SJSA1 (cell line): ENCODE measurements at places on chromosomes 7 and 10. TPM values are rescaled to one million over a fixed set of nuclear protein-coding genes. Genes with fewer than 3 reads are reported as not detected.

DNA sequence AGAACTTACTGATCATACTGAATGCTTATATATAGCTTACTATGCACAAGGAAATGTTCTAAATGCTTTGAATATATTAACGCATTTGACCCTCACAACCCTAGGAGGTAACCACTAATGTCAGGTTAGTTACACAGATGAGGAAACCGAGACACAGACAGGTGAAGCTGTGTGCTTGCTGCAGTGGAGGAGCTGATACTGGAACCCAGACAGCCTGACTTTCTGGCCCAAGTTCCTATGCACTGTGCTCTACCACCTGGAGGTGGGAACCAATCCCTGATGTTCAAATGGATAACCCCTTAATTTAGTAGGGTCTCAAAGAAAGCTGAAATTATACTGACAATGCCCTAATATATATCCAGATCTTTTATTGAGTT lies 119.6 kb downstream of the SORBS1 start:
- DNase-seq: no peak

- no peak for DNase-seq
Measured at GRCh38 chr7:148537435-148537834, 53.1 kb upstream of the C7orf33 start.

DNA sequence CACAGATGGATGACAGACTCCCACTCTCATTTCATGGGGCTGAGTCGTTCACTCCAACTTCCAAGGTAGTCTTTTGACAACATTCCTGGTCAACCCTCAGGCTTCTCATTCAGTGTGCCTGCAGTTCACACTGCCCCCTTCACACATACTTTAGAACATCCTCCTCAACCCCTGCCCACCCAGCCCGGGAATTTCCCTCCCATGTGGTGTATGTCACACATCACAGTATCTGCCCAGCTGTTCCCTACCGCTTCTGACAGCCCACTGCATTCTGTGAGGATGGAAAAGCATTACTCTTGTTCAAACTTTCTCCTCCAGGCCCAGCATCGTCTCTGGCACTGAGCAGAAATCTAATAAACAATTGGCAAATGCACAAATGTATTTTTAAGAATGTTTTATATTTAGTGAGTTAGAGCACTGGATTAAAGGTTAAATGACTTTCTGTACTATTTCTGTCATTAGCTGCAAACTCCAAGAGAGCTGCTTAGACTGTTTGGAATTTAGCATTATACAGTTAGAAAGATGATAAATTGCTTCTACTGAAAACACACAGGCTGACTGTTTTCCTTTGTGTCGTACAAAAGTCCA lies 110.4 kb downstream of the SFMBT2 start:
- no peak for DNase-seq

GRCh38 chr10:109953766-109954165 lies 30.5 kb upstream of the XPNPEP1 start:
- DNase-seq: no peak

DNA sequence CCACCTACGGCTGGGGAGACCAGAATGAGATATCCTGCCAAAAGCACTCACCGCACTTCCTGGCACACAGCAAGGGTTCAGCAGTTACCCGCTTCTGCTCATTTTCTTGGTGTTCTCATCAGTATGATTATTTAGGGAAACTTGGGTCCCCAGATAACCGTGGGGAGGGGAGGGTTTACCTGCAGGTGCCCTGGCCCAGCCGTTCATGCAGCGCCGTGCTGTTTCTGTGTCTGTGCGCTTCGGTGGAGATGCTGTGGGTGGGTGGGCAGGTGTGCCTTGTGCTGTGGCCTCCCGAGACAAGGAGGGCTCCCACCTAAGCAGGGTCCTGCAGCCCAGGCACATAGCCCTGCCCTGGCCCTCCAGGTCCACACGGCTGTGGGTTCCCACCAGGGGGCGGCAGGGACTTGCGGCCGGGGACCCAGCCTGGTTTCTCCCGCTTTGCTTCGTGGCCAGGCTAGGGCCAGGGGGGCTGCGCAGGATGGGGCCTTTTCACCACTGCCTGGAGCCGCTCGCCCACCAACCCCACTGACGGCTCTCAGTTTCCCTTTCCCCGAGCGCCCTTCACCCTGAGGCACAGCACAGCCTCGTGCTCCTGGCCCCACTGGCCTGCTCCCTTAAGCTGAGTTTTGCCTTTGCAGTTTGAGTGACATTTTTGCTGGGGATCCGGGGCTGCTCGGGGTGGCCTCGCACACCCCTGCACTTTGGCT lies 78.5 kb downstream of the LHPP start:
- no peak for DNase-seq

GRCh38 chr10:11218395-11218794 lies 200.7 kb downstream of the CELF2 start:
- no peak for DNase-seq

- DNase-seq: no peak
Measured at GRCh38 chr7:78939669-78940068, 513.8 kb downstream of the MAGI2 start.

- DNase-seq: no peak
Measured at GRCh38 chr10:95467162-95467599, 94.0 kb downstream of the SORBS1 start.

- no peak for DNase-seq
Measured at GRCh38 chr7:30863706-30864035, 48.0 kb upstream of the AQP1 start.

DNA sequence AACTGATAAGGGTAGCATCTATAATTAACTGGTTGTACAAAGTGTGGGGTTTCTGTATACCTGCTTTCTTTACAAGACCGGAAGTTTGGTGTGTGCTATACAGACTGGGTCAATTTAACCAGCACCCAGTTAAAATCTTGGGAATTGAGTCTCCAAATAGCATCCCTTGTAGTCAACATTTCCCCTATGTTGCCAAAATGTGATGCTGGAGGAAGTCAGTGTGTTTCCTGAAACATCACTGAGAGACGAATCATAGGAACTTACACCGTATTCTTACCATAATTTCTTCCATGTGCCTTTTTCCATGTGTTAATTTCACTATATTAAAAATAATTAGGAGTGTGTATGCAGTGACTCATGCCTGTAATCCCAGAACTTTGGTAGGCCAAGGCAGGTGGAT lies 1.7 kb downstream of the AKR1C4 start:
- DNase-seq: no peak

DNA sequence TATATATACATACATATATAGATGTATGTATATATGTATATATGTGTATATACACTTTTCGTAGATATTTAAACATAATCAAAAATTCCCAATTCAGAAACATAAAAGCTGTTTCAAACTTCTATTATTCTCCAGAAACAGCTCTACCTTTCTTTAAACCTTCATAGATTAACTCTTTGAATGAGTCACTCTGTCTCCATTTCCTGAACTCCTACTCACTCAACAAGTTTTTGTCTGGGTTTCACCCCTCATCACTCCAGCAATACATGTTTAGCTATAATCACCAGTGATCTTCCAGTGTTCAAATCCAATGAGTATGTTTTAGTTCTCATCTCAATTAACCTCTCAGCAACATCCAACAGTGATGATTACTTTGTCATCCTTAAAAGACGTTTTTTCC lies 9.6 kb downstream of the DGKB start:
- no peak for DNase-seq

- peak; percentile 50 for DNase-seq
Measured at GRCh38 chr10:58299580-58299979, 30.6 kb downstream of the CISD1 start.

- no peak for DNase-seq
Measured at GRCh38 chr7:22156205-22156604, 200.7 kb downstream of the RAPGEF5 start.

DNA sequence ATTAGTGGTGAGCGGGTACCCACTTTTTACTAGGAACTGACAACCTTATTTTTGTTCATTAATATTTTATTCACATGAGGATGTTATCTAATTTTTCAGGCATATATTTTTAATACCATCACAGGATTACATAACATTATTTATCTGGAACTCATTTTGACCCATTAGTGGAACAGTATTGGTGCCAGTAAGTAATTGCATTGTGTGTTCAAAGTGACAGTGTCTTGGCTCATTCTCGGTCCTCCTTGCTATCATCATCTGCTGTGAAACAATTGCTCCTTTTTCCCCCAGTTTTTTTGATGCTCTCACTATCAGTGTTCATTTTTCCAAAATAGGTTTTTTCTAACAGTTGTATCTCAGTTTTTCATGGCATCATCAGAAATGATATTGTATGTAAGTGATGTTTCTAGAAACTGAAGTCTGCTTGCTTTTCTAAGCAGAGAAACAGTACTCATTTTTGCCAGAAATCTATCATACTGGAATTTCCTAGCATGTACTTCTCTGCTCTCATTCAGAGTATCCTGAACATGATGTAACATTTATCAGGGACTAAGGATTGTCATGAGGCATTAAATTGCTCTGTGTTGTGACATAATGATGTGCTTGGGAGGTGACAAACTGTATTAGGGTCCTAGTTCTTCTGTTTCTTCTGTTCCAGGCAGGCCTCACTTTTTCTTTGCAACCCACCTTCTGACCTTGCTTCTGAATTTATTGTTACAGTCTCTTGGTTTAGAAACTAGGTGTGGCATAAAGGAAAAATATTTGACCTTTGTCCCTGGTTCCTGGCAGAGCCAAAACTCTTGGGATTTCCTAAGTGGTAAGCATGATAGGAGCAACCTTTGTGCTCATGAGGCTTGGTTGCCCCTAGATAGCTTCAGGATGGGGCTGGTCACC lies 4.2 kb downstream of the NUB1 start:
- DNase-seq: no peak

DNA sequence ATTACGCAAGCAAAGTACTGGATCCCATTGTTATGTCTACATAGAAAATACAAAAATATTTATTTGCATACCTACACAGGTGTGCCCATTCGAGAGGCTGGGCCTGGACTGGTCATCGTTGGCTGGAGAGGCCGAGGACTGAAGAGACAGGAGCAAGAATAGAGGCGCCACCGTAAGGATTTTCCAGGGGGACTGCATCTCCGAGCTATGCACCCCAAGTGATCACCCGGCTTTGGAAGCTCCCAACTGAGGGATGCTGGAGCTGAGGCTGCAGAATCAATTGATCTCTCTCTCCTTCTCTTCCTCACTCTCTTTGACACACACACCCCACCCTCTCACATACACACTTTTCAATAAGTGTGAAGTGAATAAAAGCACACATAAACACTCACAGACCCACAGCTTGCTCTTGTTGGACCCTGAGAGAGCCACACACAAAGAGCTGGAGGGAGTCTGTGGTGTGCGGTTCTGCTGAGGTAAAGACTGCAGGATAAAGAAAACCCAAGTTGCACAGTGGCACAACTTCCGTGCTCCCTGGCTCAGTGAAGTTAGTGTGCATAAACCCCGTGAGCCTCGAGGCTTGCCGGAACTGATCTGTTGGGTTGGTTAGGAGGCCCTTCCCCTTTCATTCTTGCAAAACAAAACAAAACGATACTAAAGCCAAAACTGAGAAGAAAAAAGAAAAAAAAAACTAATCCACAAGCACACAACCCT lies at the start of gene AOAH:
AOAH (minus strand) TSS at position 544 of the 714 bp plus-strand sequence; CDS start at position 198, 346 bp downstream.
- no peak for DNase-seq

- DNase-seq: no peak
Measured at GRCh38 chr10:106920538-106920937, 244.0 kb downstream of the SORCS1 start.

DNA sequence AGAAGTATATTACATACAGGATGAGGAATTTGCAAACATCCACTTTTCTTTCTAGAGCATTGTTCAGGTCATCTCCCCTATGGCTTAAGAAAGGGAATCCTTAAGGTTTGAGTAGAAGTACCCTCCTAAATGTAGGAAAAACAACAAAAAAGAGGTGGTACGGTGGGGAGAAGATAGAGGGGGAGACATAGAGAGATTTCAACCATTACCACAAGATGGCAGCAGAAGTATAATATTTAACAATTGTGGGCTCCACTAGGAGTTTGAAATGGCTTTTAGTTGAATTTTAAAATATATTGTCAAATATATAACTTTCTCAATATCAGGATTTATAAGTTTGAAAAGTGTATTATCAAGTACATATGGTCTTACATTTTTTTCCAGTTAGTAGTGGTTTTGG lies 72.7 kb upstream of the PRKG1 start:
- DNase-seq: no peak

Gene SLC18A3
- not detected in 2 replicates for total RNA-seq

Gene KIF11
- 79.7 and 93.0 TPM in 2 replicates for total RNA-seq

Gene CCDC126
- total RNA-seq: 34.7 and 52.1 TPM in 2 replicates

Gene C10orf90
- not detected in 2 replicates for total RNA-seq

Gene SLC26A5
- not detected in 2 replicates for total RNA-seq

Gene ZNF425
- total RNA-seq: 0.41 and 2.5 TPM in 2 replicates

Gene PNLIPRP3
- not detected in 2 replicates for total RNA-seq

Gene MMP21
- not detected in 2 replicates for total RNA-seq
